ENCODE measurements at places on chromosomes 7 and 10. TPM values are rescaled to one million over a fixed set of nuclear protein-coding genes. Genes with fewer than 3 reads are reported as not detected.

Gene TET1
- 25.8 TPM for total RNA-seq

Gene DDIT4
- total RNA-seq, result 153 TPM

Gene NPFFR1
- not detected for total RNA-seq

Gene BNIP3
- 89.3 TPM for total RNA-seq

Gene CYP2E1
- total RNA-seq, result 0.31 TPM

Gene CHN2
- total RNA-seq, result 7.6 TPM

Gene SPDYE16
- 0.72 TPM for total RNA-seq

Gene TWIST1
- 16.4 TPM for total RNA-seq

Gene PTPRN2
- 3.1 TPM for total RNA-seq
